ENCODE measurements at places on chromosomes 12 and 14. TPM values are rescaled to one million over a fixed set of nuclear protein-coding genes. Genes with fewer than 3 reads are reported as not detected.

DNA sequence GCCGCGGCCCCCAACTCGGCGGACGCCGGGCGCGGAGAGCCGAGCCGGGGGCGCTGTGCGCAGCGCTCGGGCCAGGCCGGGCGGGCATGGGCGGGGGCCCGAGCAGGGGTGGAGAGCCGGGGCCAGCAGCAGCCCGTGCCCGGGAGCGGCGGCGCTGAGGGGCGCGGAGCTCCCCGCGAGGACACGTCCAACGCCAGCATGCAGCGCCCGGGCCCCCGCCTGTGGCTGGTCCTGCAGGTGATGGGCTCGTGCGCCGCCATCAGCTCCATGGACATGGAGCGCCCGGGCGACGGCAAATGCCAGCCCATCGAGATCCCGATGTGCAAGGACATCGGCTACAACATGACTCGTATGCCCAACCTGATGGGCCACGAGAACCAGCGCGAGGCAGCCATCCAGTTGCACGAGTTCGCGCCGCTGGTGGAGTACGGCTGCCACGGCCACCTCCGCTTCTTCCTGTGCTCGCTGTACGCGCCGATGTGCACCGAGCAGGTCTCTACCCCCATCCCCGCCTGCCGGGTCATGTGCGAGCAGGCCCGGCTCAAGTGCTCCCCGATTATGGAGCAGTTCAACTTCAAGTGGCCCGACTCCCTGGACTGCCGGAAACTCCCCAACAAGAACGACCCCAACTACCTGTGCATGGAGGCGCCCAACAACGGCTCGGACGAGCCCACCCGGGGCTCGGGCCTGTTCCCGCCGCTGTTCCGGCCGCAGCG is 639 bp downstream of the FZD10 start:
- no peak for DNase-seq

GRCh38 chr14:44612002-44612401 is 104.9 kb upstream of the FSCB start:
- no peak for DNase-seq

DNA sequence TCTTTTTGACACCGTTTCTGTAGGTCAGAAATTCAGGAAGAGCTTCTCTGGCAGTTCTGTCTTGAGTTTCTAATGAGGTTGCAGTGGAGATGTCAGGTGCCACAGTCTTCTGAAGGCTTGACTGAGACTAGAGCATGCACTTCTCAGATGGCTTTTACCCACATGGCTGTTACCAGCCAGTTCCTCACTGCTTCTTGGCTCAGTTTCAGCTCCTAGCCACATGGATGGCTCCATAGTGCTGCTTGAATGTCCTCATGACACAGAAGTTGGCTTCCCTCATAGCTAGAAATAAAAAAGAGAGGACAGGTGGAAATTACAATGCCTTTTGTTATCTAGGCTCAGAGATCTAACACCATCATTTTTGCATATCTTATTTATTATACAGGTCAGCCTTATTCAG is 38.1 kb upstream of the SLC2A13 start:
- no peak for DNase-seq

The DAO gene
- not detected for total RNA-seq

The IQSEC3 gene
- not detected for total RNA-seq
